Fibroblast of mammary gland (primary cell): ENCODE measurements at places on chromosomes 11 and 22.

GRCh38 chr11:23789200-23789853, 707.5 kb upstream of the LUZP2 start:
- no peak for DNase-seq

- no peak for DNase-seq
These were observed 419.5 kb upstream of the TENM4 start for GRCh38 chr11:79860336-79860735.

GRCh38 chr22:45268167-45268957, 16.4 kb upstream of the UPK3A start:
- DNase-seq = no peak

DNA sequence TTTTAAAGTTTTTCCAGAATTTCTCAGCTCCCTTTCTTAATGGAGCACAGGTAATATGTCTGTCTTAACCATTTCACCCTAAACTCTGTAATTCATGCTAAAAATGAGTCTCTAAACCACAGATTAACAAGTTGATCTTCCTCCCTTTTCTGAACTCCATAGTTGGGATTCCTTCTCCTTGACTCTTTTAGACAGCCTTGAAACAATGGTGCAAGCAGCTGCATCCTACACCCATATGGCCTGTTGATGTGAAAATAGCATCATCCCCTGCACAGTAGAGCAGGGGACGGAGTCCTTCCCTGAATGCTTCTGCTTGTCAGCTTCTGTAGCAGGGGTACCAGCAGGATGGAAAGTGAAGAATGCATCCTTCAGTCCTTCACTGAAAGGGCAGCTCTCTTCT, 192.8 kb upstream of the SORL1-AS1 start:
- no peak for DNase-seq

GRCh38 chr11:64850979-64851567, 6.6 kb upstream of the CDC42BPG start:
- no peak for DNase-seq

- no peak for DNase-seq
These were observed 134.3 kb upstream of the C11orf58 start for GRCh38 chr11:16603890-16604793.

GRCh38 chr22:45103756-45104155, 60.0 kb upstream of the NUP50 start:
- no peak for DNase-seq

DNA sequence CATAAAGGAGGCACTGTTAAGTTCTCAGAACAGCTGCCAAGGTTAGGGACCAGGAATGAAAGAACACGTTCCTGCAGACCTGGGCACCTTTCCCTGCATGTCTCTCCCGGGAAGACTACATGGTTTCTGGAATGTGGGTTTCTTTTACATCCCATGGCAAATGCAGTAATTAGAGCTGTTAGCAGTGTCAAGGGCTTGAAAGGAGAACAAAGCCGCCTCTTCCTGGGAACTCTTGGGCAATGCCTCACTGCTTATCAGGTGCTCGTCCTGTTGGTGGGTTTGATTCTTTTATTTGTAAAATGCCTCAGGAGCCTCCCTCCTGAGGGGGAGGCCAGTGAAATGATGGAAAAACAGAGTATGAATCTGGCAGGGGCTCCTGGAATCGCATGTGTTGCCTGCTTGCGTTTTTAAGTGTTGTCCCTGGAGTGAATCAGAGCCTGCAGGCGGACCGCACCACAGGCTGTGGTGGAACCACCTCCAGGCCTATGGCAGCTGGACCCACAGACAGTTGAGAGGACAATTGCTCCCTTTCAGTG, 723 bp upstream of the C22orf31 start:
- no peak for DNase-seq

- DNase-seq = peak; percentile 100
These were observed 20.1 kb upstream of the PEX26 start for GRCh38 chr22:18057568-18058209.

DNA sequence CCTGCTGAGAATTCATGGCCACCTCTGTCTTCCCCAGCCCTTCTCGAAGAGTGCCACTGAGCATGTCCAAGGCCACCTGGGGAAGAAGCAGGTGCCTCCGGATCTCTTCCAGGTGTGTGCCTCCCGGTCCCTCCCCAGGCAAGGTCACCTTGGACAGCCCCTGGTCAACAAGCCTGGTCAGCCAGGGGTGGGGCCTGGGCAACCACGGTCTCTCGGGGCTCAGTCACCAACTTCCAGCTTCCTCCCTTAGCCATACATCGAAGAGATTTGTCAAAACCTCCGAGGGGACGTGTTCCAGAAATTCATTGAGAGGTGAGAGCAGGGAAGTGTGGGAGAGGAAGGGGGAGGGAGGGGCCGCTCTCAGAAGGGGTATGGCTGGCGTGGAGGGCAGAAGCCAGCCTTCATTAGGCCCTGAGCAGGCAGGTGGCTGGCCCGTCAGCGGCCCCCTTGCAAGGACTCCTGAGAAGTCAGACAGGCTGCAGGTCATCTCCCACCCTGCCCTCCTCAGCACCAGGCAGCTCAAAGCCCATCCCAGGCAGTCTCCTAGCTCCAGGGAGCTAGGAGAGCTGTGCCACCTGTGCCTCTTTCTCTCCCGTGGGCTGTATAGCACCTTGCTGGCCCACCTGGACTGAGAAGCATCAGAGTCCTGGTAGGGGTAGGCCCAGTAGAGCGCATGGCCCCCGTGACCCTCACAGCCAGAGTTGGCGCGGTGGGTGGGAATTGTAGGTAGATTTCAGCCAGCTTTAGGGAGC, 9.3 kb upstream of the ANKRD13D start:
- no peak for DNase-seq

DNA sequence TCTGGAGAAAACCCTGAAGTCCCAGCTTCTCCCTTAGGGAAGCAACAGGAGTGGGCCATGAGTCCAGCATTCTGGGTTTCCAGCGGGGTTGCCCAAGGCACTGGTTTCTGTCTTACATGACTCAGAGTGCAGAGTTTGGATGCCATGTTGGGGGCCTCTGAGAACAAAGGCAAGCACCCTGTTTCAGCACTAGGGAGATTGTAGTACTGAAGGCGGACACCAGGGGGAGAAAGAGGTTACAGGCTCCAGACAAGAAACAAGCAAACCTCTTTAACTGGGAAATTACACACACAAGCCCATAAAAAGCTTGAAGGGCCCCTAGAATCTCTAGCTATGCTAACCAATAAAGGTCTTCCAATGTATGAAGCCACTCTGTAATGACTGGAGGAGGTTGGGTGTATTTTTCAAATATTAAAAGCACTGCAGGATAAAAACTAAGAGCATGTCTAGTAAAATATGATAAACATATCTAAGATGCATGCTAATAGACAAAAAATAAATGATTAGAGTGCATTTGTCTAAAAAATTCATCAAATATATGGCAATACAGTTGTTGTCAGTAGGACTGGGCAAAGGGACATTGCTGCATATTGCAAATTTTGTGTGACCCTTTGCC, 7.1 kb downstream of the MS4A6E start:
- DNase-seq = peak; percentile 36

GRCh38 chr11:41206388-41206787, 253.1 kb downstream of the LRRC4C start:
- DNase-seq = no peak

DNA sequence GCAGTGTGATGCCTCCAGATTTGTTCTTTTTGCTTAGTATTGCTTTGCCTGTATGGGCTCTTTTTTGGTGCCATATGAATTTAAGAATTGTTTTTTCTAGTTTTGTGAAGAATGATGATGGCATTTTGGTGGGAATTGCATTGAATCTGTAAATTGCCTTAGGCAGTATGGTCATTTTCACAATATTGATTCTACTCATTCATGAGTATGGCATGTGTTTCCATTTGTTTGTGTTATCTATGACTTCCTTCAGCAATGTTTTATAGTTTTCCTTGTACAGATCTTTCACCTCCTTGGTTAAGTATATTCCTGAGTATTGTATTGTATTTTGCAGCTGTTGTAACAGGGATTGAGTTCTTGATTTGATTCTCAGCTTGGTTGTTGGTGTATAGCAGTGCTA, 18.3 kb upstream of the ZBED5 start:
- no peak for DNase-seq

- DNase-seq = no peak
These were observed 19.7 kb downstream of the OR51E2 start for GRCh38 chr11:4677948-4678347.

DNA sequence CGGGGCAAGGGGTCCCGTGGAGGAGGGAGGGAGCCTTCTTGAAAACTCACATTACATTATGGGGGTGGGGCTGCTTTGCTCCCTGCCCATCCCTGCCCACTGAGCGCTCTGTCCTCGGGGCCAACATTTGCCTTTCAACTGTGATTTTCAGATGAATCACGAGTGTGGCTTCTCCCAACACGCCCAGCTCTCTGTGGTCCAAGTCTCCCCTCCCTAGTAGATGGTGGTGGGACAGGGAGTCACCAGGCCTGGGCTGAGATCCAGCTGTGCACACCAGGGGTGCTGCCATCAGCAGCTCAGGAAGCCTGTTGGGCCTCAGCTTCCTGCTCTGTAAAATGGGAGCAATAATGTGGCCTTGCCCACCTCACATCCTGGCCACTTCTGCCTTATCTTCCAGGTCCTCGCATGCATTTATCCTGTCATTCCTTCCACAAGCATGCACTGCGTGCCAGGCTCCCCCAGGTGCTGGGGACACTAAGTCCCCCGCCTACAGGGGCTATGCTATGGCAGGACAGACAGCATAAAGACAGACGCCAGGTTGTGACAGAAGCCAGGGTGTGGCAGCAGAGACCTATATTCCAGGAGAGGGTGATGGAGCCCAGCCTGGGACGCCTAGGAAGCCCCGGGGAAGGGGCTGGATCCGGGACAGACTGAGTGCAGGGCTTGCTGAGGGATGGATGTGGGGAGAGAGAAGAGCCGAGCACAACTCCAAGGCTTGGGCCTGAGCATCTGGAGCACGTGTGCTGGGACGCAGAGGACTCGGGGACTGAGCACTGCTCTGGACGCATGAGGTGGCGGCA, 30.5 kb downstream of the NFAM1 start:
- no peak for DNase-seq

DNA sequence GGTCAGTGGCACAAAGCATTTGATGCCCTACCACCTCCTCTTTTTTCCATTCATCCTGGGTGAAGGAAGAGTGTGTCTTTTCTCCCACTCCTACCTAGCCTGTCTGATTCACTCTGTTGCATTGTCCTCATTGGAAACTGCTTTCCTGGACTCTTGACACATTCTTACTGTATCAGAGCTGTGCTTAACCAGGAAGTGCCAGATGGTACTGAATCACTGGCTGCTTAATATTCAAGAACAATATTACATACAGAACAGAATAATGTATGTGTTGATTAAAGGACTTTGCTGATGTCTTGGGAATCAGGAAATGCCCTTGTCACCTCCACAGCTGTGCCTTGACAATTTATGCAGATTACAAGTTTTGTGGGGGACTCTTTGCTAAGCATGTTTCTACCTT, 44.4 kb downstream of the SVIP start:
- DNase-seq = peak; percentile 9

GRCh38 chr22:24090581-24090980, 79.5 kb downstream of the CABIN1 start:
- DNase-seq = no peak
